CD4-positive, alpha-beta T cell (primary cell): ENCODE measurements at places on chromosomes 4 and X.

- no peak for DNase-seq
Measured at GRCh38 chrX:36683507-36683906, 324.7 kb upstream of the FAM47C start.

- DNase-seq = no peak
Measured at GRCh38 chrX:17732138-17732783, 5.0 kb upstream of the SCML1 start.

GRCh38 chrX:74781507-74782034 is 143.7 kb downstream of the NEXMIF start:
- DNase-seq = no peak

DNA sequence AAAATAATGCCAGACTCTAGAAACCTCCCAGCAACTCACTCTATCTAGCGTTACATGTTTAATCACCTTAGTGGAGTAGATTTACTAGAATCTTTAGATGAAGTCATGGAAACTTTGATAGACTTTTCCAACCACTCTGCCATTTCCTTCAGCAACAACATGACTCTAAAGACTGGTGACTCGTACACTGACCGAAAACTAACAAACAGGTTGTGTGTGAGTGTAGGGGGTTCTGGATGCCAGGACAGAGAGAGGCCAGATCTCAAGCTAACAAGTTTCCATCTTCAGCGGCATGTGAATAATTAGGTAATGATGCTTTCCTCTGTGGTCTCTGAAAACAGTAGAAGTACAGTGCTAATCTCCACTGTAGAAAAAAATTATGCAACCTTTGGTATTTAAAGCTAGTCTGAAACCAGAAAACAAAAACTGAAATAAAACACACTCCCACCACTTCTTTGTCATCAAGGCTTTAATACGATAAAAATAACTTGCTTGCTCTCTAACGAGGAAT is 286.4 kb downstream of the PRDM5 start:
- no peak for DNase-seq

GRCh38 chr4:18250564-18250963 is 229.0 kb upstream of the LCORL start:
- no peak for DNase-seq
